Neural crest cell (in vitro differentiated cells): ENCODE measurements at places on chromosomes 4 and X. TPM values are rescaled to one million over a fixed set of nuclear protein-coding genes. Genes with fewer than 3 reads are reported as not detected.

GRCh38 chr4:163350672-163351071 lies 7.0 kb downstream of the NPY5R start:
- H3K4me3 ChIP-seq: no peak overlapping the region
- H3K4me1 ChIP-seq: no peaks in the 10 kb centered on the region
- peaks cover 33% of the 10 kb centered on the region for H3K27me3 ChIP-seq
- H3K27ac ChIP-seq: no peak overlapping the region
- no peaks in the 10 kb centered on the region for H3K36me3 ChIP-seq
- no peak for DNase-seq

DNA sequence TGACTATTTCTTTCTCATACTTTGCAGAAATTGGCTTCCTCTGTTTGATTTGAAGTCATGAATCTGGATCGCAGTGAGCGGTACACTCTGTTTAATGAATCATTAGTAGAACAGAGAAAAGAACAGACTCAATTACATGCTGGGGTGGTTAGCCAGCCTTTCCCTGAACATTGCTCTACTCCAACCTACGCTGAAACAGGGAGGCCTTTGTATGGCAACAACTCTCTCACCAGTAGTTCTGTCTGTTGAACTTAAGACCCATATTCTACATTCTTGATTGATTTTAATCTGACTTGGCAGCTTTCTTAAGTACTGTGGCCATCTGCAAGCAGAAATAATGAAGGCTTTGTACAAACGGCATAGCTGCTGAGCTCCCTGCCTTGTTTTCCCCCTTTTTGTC lies 19.0 kb upstream of the AP1S2 start:
- H3K4me1 ChIP-seq: peaks cover 16% of the 10 kb centered on the region
- H3K4me3 ChIP-seq: no peak overlapping the region
- H3K36me3 ChIP-seq: no peaks in the 10 kb centered on the region
- no peaks in the 10 kb centered on the region for H3K27me3 ChIP-seq
- H3K27ac ChIP-seq: peak overlapping the region; percentile 83
- DNase-seq: no peak

GRCh38 chrX:27924261-27924660 lies 57.0 kb downstream of the DCAF8L1 start:
- H3K4me3 ChIP-seq: no peak overlapping the region
- no peak overlapping the region for H3K27ac ChIP-seq
- no peaks in the 10 kb centered on the region for H3K36me3 ChIP-seq
- DNase-seq: no peak
- no peaks in the 10 kb centered on the region for H3K27me3 ChIP-seq

Gene GABRA4
- not detected in 2 replicates for total RNA-seq
